Right renal cortex interstitium (tissue), 3 donors: ENCODE measurements at places on chromosomes 3 and 15.

- DNase-seq: no peak
Measured at GRCh38 chr3:58874248-58874741, 175.5 kb downstream of the CFAP20DC start.

DNA sequence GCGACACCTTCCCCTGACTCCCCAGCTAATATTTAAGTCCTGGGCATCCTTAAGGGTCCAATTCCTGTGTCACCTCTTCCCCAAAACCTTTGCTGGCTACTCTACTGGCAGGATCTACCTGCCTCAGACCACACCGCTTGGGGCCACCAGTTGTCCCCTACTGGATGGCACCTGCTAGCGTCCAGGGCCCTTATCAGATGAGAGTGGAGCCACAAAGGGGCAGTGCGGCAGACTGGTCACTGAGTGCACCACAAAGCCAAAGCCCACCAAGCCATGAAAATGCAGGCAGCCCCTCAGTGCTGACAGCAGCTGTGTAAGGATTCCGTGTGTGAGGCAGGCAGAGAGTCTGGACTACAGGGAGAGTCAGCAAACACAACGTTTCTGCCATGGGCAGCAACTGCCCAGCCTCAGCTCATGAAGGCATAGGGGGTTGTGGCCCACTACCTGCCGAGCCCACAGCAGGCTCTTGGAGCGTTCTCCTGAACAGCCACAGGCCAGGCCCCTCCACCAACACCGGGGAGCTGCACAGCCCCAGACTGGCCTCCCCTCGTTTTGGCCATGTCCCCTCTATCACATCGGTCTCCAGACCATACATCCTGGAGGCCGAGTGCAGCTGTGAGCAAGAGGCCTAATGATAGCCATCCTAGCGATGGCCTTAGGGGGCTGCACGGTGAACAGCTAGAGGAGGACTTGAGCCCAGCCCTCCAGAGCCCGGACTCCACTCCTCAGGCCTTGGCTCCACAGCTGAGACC lies 32.3 kb downstream of the ALDH1L1 start:
- no peak for DNase-seq

- no peak for DNase-seq
Measured at GRCh38 chr3:146781606-146782005, 176.5 kb upstream of the PLSCR5 start.

DNA sequence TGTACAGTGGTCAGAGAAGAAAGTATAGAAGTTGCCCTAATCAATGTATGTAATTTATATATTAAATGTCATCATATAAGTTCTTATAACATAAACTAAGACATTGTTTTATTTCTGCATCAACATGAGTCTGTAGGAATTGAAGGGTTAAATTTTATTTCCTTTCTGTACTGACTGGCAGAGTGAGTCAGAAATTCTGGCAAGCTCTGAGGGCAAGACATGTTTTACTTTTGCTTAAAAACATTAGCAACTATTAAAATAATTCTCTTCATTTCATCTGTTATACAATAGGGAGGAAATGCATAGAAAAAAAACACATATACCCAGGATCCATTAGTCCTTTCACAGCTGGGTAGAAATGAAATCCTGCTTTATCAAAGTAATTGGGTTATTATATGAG lies 171.4 kb upstream of the ALCAM start:
- no peak for DNase-seq

GRCh38 chr15:34336991-34337556 lies 507 bp downstream of the SLC12A6 start:
- DNase-seq: no peak

DNA sequence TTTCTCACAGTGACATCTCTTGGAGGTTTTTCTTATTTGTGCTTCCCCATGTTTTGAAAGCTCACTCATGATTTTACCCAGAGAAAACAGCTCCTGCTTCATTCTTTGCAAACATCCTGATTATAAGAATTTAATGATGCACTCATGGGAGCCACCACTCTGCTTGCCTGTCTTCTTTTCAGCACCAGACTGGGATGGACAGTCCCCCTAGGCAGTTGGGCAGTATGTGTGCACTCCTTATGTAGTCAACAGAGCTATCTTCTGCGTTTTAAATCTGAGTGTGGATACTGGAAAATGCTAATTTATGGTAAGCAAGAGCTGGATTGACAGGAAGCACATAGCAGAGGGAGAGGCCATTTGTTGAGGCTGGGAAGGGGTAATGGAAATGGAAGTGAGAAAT lies 276.1 kb downstream of the AGBL1 start:
- no peak for DNase-seq

- no peak for DNase-seq
Measured at GRCh38 chr3:113614402-113614801, 82.0 kb downstream of the USF3 start.

- DNase-seq: no peak
Measured at GRCh38 chr15:72197460-72198355, at the start of gene GRAMD2A. GRAMD2A (minus strand) TSS chr15:72197787.

DNA sequence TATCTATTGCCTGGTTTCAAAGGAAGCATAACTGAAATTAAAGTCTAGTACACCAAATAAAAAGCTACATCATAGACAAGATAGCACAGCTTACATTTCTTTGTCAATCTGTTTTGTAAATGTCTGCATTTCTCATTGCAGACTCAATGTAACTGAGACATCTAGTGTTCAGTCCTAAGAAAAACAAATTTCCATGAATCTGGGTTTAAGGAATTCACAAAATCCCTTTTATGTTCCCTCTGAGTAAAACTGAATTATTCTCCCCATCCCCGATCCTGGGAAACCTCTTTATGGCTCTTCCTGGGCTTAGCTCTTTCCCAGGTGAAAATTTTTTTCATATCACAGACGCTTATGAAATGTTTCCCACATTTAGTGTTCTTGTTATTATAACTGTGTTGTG lies 21.6 kb upstream of the RASA2 start:
- no peak for DNase-seq

DNA sequence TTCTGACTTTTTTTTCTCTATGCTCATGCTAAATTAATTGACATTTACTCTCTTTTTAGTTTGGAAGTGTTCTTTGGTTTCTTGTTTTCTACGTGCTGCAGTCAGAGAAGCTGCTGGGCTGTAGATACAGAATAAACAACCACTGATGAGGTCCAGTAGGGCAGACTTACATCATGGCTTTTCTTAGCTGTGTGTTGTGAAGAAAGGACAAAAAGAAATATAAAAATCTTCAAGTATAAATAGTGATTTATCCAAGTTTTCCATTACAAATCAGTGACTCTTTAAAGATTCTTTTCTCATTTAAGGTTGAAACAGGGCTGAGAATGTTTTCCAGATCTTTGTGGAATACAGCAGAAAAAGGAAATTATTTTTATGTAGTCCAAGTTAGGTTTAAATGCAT lies 122.2 kb downstream of the CMSS1 start:
- DNase-seq: no peak

- no peak for DNase-seq
Measured at GRCh38 chr3:38124324-38125122, 12.4 kb downstream of the ACAA1 start.

GRCh38 chr3:177459401-177459800 lies 262.1 kb upstream of the TBL1XR1 start:
- DNase-seq: no peak

DNA sequence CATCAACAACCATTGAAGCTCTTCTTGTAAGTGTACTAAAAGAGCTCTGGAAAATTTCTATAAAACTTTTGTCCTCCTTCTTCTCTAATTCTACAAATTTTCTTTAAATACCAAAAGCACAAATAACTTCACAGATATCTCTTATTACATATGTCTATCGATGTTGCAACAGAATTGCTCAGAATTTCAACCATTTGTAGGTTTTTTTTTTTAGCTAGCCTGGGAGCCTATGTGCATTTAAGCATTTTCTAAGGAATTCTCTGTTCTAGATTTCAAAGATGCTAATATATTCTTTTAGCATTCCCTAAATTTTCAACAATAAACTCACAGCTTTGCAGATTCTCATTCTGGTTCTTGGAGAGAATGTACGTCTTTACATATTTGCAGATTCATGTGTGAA lies 774.3 kb upstream of the NR2F2 start:
- DNase-seq: no peak

- no peak for DNase-seq
Measured at GRCh38 chr3:186365202-186365974, 3.4 kb upstream of the DGKG start.

DNA sequence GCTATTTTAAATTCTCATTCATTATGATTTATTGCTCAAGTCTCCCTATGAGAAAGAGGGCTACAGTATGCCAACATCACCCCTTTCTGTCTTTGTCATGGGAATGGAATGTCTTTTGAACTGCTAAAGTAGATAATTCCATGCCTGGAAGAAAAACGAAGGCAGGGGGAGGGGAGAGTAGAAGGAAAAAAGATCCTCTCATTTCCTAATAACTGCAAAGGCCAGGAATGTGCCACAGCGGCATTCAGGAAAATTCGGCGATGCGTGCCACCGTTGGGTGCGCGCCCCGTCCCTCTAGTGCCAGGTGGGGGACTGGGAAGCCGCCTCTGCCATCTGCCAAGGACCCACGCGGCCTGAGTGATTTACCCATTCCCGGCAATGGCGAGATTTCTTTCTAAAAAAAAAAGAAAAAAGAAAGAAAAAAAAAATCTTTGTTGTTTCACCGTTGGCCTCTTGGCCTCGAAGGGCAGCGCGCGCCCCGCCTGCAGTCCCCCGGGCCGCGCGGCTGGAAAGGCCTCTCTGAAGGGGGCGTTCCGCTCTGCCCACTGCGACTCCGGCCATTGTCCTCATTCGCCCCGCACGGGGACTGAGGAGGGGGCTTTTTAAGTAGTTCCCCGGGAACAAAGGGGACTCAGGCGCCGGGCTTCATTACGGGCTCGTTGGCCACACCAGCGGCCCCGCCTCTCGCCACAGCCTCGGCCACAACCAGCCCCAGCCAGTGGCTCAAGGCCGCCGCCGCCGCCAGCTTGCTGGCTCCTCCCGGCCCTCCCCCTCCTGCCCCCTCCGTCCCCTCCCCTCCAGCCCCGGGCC lies 54.5 kb downstream of the CPN2 start:
- no peak for DNase-seq

DNA sequence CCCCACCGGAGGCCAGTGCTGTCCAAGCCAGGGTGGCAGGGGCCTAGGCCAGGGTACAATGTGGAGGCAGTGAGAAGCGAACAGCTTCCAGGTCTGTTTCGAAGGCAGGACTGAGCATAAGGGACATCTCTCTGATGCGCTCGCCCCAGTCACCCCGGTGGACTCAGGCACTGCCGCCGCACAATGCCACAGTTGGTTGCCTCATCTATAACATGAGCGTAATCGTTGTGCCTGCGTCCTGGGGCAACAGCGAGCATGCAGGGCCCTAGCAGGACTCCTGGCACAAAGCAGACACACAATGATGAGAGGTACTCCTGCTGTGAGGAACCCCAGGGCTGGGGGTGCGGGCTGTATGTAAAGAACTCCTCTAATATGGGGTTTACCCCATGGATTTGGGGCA lies 14.1 kb downstream of the HRH1 start:
- no peak for DNase-seq

GRCh38 chr3:9452417-9452816 lies 55.0 kb downstream of the SETD5 start:
- DNase-seq: no peak

GRCh38 chr15:31557899-31558298 lies 231.3 kb downstream of the KLF13 start:
- DNase-seq: no peak

DNA sequence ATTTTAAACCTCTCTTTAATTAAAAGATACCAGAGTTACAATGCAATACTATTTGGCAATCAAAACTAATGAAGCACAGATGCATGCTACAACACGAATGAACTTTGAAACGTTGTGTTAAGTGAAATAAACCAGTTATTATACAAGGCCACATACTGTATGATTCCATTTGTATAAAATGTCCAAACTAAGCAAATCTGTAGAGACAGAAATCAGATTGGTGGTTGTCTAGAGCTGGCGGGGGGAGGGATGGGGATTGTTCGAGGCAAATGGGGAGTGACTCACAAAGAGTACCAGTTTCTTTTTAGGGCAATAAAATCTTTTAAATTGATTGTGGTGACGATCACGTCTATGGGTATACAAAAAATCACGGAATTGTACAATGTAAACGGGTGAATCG lies 677.0 kb downstream of the NTRK3 start:
- no peak for DNase-seq

- no peak for DNase-seq
Measured at GRCh38 chr15:75348034-75348561, 1.3 kb downstream of the NEIL1 start.

DNA sequence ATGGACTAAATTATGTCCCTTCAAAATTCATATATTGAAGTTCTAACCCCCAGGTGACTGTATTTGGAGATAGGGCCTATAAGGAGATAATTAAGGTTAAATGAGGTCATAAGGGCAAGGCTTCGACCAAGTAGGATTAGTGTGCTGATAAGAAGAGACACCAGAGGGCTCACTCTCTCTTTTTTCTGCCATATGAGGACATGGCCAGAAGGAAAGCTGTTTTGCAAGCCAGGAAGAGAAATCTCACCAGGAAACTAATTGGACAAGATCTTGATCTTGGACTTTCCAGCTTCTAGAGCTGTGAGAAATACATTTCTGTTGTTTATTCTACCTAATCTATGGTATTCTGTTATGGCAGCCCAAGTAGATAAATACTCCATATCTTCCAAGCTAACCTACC lies 503.6 kb upstream of the NAALADL2 start:
- no peak for DNase-seq

DNA sequence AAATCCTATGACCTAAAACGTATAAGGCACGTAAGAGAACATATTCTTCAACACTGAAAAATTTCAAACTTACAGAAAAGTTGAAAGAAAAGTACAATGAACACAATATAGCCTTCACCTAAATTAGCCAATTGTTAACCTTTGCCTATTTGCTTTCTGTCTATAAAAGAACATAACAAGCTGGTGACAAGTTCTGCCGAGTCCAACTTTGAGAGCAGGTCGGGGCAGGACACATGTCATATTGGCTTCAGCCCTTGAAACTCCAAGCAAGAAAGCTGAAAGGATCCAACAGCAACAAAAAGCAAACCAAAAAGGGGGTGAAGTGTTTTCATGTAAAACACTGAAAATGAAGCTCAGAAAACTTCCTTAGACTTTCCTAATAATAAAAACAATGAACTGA lies 59.1 kb downstream of the TBC1D2B start:
- DNase-seq: no peak

DNA sequence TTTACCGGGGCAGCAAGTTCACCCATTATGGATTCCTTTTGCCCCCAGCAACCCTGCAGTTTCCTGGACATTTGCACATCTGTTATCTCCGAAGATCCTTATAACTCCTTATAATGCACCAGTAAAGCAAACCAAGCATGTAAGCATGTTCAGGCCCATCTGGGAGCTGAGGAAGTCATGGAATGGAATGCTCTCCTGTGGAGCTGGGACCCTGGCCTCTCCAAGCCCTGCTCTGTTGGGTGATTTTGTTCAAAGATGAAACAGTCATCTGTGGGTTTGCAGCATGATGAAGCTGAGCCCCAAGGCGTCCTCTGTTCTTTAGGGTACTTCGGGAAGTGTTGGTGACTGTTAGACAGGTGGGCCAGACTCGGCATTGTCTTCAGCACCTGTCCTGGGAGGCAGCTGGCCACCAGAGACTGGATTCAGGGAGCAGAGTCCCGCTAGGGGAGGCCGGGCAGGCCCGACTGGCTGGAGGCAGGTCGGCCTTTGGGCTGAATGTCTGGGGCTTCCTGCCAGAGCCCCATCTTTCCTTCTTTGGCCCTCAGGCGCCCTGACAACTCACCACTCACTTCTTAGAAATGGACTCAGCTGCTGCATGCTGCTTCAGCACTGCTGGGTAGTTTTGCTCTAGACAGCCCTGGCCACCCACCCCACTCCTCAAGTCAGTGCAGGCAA lies 3.9 kb downstream of the DNAH1 start:
- DNase-seq: no peak
